ENCODE measurements at places on chromosomes 2 and 18.

- no peak for DNase-seq
Measured at GRCh38 chr2:63614983-63615945, 26.5 kb downstream of the MDH1 start.

DNA sequence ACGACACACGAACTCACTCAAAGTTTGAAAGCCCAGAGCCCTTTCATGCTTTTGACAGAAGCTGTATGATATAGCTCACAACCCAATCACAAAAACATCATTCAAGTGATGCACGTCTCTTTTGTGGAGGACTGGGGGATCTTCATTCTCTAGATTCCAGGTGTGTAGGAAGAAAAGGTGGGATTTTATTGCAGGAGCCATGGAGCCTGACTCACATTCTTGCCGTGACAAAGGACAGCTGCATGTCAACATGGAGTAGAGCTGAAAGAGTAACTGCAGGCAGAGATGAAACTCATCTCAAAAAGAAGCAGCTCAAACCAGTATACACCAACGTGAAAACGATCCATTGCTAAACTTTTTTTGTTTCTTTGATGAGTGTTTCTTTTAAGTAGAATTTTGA lies 50.9 kb upstream of the PDE1A start:
- DNase-seq = no peak

DNA sequence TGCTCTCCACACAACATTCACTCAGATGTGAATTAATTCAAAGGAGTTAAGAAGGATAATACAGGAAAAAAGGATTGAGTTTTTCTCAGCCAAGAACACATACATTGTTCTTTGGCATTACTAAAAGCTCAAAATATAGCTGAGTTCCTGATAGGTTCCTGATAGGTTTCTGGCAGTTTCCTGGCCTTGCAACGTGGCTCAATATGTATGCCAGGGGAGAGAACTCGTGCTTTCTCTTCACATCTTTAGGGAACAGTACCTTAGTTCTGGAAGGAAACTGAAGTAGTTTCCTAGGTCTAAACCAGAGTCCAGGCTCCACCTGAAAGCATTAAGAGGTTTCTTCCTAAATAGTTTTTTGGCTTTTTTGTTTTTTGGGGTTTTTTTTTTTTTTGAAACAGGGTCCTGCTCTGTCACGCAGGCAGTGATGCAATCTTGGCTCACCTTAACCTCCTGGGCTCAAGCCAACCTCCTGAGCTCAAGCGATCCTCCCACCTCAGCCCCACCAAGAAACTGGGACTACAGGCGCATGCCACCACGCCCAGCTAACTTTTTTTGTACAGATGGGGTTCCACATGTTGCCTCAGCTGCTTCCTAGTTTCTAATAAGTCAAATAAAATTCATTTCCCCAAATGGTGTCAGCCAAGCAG lies 42.8 kb downstream of the ESCO1 start:
- DNase-seq = no peak

DNA sequence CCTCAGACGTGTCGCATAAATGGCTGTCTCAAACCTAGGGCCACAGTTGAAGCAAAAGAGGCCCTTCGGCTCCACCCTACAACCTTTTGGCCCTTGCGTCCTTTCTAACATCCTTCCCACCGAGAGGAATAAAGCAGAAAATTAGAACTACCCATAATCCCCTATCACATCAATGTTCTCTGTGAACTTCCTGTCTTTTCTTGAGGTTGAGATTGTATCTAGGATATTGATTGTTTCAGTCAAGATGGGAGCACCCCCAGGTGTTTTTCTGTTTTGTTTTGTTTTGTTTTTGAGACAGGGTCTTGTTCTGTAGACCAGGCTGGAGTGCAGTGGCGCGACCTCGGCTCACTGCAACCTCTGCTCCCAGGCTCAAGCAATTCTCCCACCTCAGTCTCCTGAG lies 23.6 kb downstream of the INPP5D start:
- DNase-seq = no peak

- DNase-seq = no peak
Measured at GRCh38 chr2:33598561-33599174, 431 bp downstream of the FAM98A start.

DNA sequence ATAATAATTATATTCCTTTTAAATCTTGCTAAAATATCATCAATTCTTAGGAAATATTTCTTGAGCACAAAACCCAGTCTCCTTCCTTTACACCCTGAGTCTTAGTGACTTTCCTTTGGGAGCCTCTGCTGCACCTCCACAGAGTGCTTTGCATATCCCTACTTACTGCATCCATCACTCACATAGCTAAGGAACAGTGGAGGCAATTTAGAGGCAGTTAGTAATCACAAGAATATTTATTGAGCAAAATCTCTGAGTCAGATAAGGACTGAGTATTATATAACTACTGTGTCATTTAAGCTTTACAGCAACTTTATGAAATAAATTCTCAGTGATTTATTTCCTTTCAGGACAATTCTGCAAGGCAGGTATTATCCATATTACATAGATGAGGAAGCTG lies 327.7 kb downstream of the TMX3 start:
- DNase-seq = no peak

DNA sequence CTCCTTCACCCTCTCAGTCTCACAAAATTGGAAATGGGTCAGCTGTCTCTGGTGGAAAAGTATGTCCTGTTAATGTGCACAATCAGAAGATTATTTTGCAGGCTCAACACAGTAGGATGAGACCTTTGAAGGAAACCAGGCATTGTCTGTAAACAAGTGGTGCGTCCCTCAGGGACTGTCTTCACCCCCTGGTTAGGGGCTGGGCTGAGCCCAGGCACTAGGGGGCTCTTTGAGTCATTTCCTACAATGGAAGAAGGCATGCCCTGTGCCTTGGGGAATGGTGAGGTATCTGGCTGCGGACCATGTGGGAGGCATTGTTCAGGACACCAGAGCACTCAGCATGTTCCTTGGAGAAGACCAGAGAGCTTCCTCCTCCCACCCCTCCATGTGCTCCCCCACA lies 26.8 kb downstream of the PKDCC start:
- no peak for DNase-seq

- DNase-seq = no peak
Measured at GRCh38 chr2:58871469-58872142, 630.5 kb upstream of the FANCL start.

GRCh38 chr18:69658103-69658502 lies 257.4 kb downstream of the DOK6 start:
- DNase-seq = no peak

GRCh38 chr2:150319658-150320555 lies 167.6 kb downstream of the RND3 start:
- DNase-seq = no peak

DNA sequence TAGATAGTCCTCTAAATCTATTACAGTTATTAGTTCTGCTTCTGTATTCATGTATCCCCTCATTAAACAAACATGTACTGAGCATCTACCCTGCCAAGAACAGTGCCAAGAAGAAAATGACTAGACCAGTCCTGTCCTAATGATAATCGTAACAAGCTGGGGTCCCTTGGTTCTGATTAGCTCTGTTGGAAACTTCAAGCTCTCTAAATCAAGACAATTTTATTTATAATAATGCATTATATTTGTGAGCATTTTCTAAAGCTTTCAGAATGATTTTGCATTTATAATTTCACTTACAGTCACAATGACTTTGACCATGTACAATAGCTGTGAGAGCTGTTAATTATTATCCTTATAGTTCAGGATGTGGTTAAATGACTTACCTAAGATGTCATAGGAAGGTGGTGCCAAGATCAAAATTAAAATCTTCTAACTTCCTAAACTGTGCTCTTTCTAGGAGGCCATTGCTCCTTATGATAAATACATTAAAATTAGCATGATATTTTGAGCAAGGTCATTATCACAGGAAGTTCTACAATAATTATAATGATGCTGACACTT lies 336.5 kb upstream of the SLC39A10 start:
- DNase-seq = no peak

DNA sequence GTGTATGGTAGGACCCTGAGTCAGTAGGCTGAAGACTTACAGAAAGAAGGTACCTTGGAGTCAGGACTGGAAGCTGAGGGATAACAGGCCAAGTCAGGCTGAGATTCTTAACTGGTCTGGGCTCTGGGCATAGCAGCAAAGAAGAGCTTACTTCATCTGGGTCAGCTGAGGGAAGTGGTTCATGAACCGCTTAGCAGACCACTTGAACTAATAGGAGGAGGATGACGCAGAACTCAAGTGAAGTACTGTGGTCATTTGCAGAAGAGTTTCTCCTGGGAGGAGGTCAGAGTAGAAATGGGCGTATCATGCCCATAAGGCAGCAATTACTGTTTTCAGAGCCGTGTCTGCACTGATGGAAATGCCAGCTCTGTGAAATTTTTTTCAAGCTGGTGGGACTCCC lies 164.5 kb downstream of the LCLAT1 start:
- DNase-seq = no peak

DNA sequence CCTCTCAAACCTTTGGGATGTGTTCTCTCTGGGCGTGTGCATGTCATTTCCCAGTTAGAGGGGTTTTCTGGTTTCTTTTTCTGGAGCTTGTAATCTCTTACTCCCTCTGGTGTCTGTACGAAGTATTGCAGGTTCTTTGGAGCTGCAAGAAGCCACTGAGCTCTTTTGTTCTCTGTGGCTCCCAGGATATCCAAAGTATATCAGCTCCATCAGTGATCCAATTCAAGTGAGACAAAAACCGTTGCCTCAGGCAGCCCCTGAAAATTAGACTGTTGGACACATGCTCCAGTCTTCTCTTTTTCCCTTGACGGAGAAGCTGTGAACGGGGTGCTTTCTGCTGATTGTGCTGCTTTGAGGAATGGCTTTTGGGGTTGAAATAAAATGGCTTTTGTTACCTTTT lies 59.0 kb upstream of the LDLRAD4 start:
- DNase-seq = no peak

DNA sequence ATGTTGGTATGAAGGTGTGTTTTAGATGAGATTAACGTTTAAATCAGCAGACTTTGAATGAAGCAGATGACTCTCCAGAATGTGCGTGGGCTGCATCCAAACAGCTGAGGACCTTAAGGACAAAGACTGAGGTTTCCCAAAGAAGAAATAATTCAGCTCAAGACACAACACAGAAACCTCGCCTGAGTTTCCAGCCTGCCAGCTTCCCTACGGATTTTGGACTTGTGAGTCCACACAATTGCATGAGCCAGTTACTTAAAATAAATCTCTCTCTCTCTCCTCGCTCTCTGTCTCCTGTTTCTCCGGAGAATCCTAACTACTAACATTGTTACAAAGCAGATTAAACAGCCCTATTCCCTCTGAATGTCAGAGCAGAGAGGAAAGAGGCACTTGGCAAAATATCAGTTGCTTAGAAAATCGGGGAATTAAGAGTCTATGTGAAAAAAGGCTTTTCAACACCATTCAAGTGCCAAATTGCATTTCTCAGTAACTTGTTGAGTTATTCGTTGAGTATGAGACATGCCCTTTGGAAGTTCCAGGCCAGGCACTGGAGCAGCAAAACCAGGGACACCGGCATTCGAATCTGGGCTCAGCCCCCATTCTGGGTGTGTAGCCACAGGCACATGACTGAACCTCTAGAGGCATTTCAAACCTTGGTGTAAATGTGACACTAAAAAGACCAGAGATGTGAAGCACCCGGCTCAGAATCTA lies 174.6 kb upstream of the PID1 start:
- DNase-seq = no peak

GRCh38 chr18:75638776-75639471 lies 211.4 kb upstream of the SMIM21 start:
- DNase-seq = no peak

All from stimulated activated CD8-positive, alpha-beta memory T cell treated with anti-CD3 and anti-CD28 coated beads, Interleukin-15, amount 100 ng/mL, for 4 hours (primary cell).